ENCODE measurements at places on chromosomes 7 and 10.

- no peak for DNase-seq
Measured at GRCh38 chr7:85525676-85526075, 338.8 kb upstream of the SEMA3D start.

- no peak for DNase-seq
Measured at GRCh38 chr10:133391249-133391635, 2.7 kb upstream of the MTG1 start.

DNA sequence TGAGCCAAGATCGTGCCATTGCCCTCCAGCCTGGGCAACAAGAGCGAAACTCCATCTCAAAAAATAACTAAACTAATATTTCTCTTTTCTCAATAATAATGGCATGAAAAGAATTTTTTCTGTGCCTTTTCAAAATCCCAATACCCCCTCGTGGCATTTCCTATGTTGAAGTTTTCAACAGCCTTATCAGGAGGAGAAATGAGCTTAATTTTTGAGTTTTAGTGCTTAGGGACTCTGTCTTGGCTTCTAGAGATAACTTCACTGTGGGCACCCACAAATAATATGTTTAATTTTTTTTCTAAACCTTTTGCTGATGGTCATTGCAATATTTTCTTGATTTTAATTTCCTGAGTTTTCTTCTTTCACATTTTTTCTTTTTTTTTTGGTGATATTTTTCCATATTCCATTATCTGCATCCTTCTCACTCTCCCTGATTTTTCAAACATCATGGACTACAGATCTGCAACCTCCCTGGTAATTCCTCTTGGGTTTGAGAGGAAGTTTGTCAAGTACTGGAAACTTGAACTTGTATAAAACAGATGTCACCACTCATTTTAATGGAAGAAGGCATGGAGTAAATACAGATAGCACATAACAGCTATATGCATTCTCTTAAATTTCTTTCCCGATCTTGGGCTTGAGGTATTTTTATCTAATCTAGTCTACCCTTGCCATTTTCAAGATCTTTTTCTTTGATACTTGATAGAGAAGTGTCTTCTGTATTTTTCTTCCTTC, 84.0 kb downstream of the KAT6B start:
- DNase-seq = no peak

GRCh38 chr10:14074062-14074884, 256.5 kb downstream of the FRMD4A start:
- DNase-seq = no peak

DNA sequence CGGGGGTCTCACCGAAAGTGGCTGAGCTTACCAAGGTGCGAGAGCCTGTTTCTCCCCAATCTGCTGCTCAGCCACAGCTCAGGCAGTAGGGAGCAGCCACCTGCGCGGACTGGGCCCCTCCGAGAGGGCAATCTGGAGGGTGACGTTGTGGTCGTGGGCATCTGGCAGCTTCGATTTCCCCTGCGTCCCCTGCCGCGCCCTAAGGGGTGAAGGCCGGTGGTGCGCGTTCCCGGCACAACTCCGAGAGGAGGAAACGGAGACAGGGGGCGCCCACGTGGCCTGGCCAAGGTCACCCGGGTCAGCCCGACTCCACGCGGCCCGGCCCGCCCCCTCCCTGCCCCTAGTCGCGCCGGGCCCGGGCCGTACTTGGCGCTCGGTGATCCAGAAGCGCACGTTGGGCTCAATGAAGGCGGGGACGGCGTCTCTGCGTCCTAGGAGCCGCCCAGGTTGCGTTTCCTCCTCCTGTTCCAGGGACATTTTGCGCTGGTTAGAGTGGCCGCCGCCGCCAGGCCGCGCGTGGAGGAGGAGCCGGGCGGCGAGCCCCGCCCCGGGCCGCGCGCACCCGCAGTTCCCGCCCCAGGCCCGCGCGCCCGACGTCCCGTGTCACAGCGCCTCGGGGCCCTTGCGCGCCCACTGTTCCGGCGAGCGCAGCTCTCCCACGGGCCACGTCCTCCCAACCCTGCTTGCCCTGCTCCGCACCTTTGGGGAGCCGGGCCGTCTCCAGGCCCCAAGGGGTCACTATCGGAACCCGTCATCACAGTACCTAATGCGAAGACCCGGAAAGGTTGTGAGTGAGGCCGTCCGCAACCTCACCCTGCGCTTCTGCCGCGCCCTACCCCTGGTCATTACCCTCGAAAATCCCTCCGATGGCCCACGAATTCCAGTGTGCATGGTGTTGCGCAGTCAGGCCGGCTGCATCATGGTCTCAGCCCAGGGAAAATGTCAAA, at the start of gene SFXN4:
SFXN4 (minus strand) TSS at position 544 of the 947 bp plus-strand sequence; CDS start at position 477, 67 bp downstream.
- DNase-seq = peak; percentile 51

DNA sequence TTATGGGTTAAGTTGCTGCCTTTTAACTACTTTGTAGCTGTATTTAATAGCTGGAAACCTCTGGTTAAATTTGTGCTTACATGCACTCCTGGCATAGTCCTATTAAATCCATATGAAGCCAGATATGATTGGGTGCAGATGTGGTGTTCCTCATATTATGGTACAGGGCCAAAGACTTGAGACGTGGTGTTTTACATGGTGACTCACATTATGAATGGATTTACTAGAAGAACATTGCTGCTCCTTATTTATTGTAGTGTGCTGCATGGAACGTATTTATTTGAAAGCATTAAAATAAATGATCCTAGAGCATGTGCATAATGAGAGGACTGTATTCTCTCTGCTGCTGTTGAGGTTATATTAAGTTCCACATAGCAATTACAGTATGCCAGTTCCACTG, 224.1 kb downstream of the SLC25A13 start:
- DNase-seq = no peak

GRCh38 chr10:72375585-72375984, 20.9 kb upstream of the DNAJB12 start:
- no peak for DNase-seq

GRCh38 chr7:70355198-70356020, 757.1 kb downstream of the AUTS2 start:
- DNase-seq = no peak

DNA sequence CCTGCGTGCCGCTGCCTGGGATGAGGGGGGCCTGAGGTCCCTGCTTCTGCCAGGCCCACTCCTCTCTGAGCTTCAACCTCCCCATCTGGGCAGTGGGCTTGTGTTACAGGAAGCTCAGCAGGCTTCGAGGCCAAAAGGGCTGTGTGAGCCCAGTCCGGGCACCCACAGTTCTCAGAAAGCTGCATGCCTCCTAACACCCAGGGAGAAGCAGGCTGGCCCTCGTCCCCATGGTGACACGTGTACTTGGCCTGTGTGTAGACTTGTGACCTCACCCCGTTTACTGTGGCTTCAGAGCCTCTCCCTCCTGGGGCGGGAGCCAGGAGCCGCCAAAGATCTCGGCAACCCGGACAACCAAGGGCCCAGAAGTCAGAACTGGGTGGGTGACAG, 2.2 kb upstream of the GRIFIN start:
- no peak for DNase-seq

GRCh38 chr7:143504215-143504936, 26.7 kb downstream of the TAS2R41 start:
- no peak for DNase-seq

- DNase-seq = no peak
Measured at GRCh38 chr7:91636129-91636724, 244.3 kb downstream of the MTERF1 start.

GRCh38 chr10:104077247-104077646, 8.4 kb downstream of the COL17A1 start:
- no peak for DNase-seq

DNA sequence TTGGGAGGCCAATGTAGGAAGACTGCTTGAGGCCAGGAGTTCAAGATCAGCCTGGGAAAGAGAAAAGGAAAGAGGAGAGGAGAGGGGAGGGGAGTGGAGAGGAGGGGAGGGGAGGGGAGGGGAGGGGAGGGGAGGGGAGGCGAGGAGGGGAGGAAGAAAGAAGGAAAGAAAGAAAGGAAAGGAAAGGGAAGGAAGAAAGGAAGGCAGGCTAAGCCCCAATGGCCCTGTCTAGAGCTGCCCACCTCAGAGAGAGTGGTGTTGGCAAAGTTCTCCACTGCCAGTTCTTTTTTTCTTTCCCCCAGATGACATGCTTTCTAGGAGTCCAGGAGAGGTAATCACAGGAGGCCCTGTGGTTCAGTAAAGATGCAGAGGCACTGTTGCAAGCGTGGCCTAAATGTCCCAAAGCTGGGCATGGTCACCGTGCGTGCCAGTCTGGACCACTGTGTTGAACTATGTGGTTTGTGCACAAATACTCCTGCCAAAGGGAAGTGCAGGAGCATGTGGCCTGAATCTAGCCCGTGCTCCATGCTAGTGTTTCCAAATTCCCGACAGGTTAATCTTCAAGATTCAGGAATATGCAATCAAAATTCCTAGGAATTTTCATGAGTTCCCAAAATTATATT, 39.7 kb downstream of the ODAD2 start:
- no peak for DNase-seq
